ENCODE measurements at places on chromosomes 12 and 14. TPM values are rescaled to one million over a fixed set of nuclear protein-coding genes. Genes with fewer than 3 reads are reported as not detected.

- no peak for DNase-seq
Observed at GRCh38 chr12:1419849-1420371, 174.5 kb downstream of the FBXL14 start.

DNA sequence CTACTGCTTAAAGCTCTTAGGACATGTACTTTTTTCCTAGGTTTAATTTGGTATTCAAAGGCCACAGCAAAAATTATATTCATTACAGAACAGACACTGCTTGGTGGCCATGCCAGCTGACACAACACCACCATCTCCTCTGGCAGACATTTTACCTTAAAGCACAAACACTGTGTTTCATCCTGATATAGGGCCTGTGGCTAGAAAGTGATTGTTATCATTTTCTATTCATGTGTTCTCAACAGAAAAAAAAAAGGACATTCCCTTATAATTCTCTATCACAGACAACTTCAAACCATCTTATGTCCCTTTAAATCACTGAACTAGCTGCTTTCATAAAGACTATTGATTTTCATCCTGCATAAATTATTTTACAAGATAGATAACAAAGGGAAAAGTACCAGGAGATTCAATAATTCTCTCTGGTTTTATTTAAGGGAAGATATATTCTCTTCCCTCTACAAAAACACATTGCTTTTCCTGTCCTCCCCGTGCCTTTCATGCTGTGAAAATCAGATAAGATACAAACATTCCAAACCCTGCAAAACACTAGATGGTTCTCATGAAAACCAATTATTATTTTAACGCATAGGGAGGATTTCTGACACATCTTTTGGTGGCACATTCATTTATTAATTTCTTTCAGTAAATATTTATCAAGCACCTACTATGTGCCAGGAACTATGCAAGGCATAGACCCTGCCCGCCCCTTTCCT lies 139.3 kb upstream of the TMCC3 start:
- DNase-seq: no peak

DNA sequence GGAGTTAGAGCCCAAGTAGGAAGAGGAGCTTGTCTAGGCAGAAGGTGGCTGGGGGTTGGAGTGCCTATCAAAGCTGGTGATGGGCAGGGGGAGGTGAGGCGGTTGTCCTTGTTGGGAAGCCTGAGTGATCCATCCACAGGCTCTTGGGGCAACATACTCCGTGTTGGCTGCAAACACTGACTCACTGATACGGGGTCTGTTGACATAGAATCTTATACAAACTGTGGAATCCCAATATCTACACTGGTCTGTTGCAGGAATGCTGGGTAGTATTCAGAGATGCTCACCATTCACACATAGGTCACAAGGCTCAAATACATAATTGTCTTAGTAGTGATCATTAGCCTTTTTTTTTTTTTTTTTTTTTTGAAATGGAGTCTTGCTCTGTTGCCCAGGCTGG lies 26.0 kb downstream of the ERH start:
- no peak for DNase-seq

DNA sequence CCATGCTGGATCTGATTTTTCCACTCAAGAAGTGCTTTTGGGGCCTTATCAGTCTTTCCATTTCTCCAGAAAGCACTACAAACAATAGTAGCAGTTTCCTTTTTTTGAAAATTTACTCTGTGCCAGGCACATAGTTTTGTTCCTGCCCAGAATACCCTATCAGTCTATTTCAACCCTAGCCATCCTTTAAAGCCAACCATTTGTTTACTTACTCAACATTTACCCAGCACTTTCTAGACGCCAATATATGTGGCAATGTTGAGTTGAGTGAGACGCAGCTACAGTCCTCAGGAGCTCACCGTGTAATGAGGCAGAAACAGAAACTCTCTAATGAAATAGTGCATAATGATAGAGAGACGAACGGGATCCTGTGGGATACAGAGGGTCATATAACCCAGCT lies 32.9 kb upstream of the CHST11 start:
- no peak for DNase-seq

DNA sequence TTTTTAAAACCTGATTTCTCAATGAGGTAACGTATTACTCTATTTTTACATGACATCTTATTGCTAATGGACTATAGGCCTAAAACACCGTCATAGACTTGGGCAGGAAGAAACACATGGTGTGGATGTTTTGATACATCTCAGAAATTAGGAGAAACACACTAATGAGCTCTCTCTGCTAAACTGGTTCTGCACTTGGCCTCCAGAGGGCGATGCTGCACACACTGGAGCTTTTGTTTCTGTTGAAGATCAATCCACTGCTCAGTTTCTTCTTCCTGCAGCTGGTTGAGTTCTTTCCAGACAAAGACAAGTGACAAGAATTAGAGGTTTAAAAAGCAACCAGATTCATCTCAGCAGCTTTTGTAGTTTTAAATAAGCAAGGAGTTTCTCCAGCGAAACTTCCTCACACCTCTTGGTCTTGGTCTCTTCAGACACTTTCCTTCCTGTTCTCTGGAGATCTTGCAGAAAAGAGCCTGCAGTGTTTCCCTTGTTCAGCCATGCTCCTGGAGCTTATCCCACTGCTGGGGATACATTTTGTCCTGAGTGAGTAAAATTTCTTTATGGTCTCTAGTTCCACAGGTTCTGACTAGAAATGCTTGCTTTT lies 178.5 kb upstream of the OR4E1 start:
- peak; percentile 32 for DNase-seq

DNA sequence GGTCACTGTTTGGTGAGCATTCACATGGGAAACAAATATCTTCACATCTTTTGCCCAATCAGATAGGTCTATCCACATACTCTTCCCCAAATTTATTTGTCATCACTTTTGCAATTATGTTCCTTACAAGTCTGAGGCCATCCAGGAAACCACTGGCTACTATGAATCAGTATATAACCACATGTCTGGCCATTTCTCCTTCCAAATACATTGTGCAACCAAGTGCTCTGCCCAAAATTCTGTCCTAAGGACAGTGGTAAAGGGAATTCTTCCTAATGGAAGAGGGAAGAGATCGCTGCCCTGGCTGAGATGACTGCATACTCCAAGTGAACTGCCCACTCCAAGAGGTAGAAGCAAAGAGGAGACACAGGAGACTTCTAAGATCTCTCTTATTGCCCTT lies 148.9 kb upstream of the MAX start:
- DNase-seq: no peak

- no peak for DNase-seq
Observed at GRCh38 chr12:22687361-22688076, 62.5 kb downstream of the ETNK1 start.

The KRT71 gene
- not detected for total RNA-seq

The GYS2 gene
- total RNA-seq: not detected

The CDH24 gene
- total RNA-seq: 5.1 TPM

The GPR162 gene
- total RNA-seq: 5.0 TPM

The HVCN1 gene
- total RNA-seq: 7.1 TPM

The NKX2-1 gene
- total RNA-seq: not detected

The SERPINA5 gene
- 85.1 TPM for total RNA-seq

The LRIG3 gene
- total RNA-seq: 40.5 TPM
